Tracheal epithelial cell (primary cell): ENCODE measurements at places on chromosomes 12 and 14. TPM values are rescaled to one million over a fixed set of nuclear protein-coding genes. Genes with fewer than 3 reads are reported as not detected.

The ERBB3 gene
- total RNA-seq = 22.9 and 29.6 TPM in 2 replicates

The AMIGO2 gene
- 62.2 and 103 TPM in 2 replicates for total RNA-seq

The CPM gene
- 7.5 and 19.8 TPM in 2 replicates for total RNA-seq

The IQSEC3 gene
- not detected in 2 replicates for total RNA-seq

The ACOT4 gene
- total RNA-seq = 0.21 and 0.48 TPM in 2 replicates

The RND1 gene
- 0.43 and 7.5 TPM in 2 replicates for total RNA-seq

The ZNF891 gene
- 0.43 and 0.48 TPM in 2 replicates for total RNA-seq

The SALL2 gene
- 0.85 and 1.2 TPM in 2 replicates for total RNA-seq

The AHNAK2 gene
- 423 and 574 TPM in 2 replicates for total RNA-seq

The SRGAP1 gene
- 3.1 and 6.6 TPM in 2 replicates for total RNA-seq

The NPFF gene
- total RNA-seq = not detected in 2 replicates

The ABCC9 gene
- total RNA-seq = 0.24 and 0.64 TPM in 2 replicates

The LRRC43 gene
- total RNA-seq = 0.72 and 1.9 TPM in 2 replicates

The ALG10B gene
- 1.9 and 2.8 TPM in 2 replicates for total RNA-seq

The TSPAN8 gene
- not detected in 2 replicates for total RNA-seq
